M059J (cell line): ENCODE measurements at places on chromosomes 4 and X.
A peak's percentile ranks its signal among the peaks of the same experiment; 100 is the strongest.

DNA sequence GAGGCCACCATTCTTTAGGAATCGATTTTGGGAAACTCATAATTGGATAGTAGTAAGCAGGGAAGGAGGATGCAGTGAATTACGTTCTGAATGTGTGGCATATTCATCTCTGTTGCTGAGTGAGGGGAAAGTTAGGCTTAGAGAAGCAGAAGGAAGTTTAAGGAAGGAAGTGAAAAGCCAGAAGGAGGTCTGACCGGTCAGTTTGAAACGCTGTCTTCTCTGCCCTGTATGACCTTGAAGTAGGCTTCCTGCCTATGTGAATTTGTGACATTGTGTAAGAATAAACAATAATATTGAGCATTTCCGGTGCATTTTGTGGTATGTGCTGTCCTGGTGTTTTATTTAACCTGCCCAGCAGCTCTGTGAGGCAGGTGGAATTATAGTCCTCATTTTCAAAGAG, 67.3 kb downstream of the PDLIM5 start:
- no peak for DNase-seq

DNA sequence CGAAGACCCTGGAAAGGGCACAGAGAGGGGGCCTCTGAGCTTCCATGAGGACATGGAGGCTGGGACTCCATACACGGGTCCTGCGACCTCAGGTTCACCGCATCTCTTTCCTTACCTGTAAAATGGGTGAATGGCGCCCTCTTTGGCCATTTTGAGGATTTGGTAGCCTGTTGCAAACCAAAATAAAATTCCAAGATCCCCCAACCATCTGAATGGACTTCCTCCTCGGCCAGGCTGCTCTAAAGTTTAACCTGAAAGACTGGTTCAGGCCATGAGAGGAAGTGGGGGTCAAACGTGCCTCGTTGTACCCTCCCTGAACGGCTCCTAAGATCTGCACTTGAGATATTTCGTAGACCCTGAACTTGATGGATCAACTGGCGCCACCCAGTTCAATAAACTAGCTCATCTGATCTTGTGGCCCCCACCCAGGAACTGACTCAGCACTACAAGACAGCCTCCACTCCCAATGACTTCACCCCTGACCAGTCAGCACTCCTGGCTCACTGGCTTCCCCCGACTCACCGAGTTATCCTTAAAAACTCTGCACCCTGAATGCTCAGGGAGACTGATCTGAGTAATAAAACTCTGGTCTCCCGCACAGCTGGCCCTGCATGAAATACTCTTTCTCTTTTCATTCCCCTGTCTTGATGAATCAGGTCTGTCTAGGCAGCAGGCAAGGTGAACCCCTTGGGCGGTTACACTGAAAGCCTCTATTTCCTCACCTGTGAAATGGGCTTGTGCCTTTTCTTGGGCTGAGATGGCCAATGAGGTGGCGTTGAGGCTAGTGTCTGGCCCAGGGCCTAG, 32.9 kb upstream of the GPR78 start:
- DNase-seq: peak; percentile 77

DNA sequence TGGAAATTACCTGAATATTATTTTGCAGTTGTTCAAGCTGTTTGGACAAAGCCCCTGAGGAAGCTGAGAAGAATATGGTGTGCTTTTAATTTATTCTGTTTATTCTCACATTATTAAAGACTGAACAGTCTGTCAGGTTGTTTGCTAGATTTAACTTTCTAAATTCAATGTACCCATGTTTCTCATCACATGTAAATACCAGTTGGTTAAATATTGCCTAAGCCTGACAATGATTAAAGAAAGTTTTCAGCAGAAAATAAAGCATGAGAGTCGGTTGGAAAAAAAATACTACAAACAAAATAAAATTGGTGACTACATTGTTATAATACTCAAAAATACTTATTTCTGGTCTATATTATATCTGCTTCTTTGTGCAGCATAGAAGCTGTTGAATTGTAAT, 1974.7 kb downstream of the ARAP2 start:
- no peak for DNase-seq

DNA sequence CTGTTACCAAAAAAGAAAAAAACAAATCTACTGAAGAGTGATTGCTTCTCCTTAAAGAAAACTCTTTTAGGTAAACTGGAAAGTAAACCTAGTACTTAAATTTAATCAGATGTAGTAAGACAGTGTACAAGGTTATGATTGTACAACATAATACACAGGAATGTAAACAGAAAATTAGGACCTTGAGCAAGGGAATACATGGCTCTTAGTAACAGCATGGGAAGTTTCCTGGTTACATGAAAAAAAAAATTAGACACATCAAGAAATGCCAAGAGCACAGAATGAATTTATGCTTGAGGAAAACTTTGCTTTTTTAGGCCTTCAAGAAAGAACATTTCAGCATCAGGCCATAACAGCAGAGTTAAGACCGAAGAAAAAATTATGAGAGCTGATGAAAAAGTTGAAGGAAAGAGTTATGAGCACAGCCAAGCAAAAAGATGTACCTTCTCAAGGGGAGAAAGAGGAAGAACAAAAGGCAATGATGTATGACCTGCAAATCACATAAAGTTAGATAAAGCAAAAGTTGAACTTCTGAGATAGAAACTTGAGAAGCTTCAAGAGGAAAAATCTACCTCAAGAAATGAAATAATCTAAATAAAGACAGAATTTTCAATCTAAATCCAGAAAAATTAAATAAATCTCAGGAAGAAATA, 311.6 kb downstream of the GALNTL6 start:
- no peak for DNase-seq

DNA sequence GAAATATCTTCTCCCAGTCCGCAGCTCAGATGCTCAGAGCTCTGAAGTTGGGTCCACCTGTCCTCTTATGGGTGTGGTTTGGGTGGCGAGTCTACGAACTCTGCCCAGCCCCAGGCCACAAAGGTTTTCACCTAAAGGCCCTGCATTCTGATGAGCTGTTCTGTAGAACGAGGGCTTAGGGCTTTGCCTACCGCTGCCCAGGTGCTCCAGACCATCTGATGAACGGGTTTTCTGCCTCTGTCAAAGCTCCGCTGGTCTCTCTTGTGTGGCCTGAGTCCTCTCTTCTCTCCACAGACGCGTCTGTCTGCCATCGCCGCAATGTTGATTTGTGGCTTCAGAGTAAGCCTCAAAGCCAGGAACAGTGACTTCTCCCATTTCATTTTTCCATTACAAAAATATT, 28.4 kb upstream of the CPLX1 start:
- DNase-seq: no peak

DNA sequence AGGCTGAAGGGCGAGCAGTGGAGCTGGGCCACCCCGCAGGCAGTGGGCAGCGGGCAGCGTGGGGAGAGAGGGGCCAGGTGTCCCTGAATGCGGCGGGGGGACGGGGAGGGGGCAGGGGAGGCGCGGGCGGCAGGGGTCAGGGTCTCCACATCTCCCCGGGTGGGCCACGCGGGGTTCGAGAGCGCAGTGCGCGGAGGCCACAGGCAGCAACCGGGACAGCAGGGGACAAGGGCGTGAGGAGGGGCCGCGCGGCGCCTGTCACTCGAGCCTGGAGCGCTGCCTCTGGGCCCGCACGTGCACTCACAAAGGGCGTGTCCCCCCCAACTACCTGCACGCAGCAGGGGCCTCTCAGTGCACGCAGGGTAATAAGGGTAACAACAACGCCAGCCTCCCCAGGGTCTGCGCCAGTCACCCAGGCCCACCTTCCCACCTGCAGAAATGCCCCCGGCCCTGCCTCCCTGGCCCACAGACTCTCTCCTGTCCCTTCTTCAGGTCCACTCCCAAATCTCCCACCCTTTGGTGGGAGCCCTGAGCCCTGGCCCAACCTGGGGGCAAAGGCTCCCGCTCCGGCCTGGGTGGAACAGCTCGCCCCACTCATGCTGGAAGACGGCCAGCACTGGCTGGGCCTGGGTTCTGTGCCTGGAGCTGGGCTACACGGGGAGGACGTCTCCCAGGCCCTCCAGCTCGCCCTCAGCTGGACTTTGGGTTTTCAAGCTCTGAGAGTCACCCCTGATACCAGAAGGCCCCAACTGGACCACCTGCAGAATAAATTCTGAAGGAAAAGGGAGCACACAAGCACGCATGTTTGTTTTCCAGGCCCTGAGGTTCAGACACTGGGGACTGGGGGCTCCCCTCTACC, 53.2 kb downstream of the ZFYVE28 start:
- DNase-seq: no peak

DNA sequence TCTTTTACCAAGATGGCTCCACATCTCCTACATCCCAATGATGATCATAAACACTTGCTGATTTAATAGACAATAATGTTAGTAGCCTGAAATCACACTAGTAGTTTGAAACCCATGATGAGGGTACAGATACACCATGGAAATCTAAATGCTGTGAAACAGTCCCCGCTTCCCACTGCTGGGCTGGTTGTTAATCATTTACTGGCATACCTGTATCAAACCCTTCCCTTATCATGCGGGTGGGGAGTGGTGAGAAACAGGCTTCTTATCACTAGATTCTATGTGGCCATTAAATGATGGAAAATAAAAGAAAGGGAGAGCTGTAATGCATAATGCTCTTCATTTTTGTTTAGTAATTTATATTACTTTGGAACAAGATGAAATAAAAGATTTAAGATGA, 21.9 kb downstream of the MAOA start:
- DNase-seq: no peak

GRCh38 chrX:136310411-136310810, 9.6 kb downstream of the ADGRG4 start:
- DNase-seq: peak; percentile 95

DNA sequence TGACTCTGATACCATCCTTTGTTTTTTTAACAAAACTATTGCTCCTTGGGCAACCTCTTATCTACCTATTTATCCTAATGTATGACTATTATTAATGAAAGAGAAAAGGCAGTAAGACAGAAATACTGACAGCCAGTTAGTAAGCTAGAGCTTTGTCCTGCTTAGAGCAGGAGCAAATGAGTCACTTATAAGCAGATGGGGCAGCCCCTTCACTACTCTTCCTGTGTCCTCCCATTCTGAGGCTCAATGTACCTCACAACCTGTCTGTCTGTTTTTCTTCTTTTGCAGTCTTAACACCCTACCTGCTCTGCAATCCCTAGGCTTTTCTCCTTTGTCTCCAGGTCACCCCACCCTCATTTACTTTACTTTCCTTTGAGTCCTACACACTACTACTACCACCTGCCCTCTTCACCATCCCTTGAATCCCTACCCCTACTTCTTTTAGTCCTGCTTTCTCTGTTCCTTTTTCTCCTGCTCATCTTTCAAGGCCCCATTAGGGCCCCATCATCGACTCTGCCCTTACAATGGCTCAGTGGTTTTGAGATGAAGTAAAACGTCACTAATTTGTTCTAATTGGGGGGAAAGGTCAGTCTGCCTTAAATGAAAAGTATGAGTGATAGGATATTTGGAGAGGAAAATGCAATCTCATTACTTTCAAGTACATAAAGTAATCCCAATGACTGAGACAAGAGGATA, 294.3 kb downstream of the GUCY2F start:
- DNase-seq: no peak

DNA sequence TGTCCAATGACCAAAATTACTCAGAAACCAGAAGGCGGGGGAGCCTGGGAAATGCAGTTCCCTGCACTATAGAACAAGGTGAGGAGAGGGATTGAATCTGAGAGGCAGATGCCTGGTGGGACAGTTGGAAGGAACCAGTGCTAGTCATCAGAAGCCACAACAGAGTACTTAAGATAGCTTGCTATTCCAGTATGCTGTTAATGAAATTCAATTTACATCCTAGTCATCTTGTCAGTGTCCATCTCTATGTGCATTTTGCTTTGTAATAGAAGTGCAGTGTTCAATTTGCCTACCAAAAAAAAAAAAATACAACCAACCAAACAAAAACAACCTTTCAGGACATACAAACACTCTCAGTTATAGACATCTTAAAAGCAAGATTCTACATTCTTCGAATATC, 679.1 kb upstream of the CPEB2 start:
- no peak for DNase-seq

DNA sequence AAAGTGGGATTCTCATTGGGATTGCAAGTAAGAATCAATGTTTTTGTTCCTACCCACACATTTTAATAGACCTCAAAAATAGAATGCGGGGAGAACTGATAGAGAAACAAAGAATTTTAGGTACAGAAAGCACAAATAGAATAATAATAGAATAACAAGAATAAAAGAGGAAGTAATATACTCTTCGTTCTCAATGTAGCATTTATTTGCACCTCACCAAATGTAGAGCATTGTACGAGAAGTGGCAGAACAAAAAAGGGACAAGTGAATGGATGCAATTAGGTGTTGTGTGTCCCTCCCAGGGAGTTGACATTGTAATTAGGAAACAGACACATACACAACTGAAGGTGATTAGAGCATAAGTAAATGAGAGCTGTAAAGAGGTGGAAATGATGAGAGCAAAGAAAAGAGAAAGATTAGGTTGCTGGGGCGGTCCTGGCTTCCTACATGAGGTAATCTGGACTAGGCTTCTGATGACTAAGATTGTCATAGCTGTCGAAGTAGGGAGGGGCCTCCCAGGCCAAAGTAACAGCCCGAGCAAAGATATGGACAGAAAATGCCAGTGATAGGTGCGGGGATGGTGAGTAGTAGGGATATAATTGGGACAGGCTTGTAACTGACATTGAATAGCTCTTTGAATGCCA, 10.4 kb downstream of the RAB9A start:
- DNase-seq: no peak

DNA sequence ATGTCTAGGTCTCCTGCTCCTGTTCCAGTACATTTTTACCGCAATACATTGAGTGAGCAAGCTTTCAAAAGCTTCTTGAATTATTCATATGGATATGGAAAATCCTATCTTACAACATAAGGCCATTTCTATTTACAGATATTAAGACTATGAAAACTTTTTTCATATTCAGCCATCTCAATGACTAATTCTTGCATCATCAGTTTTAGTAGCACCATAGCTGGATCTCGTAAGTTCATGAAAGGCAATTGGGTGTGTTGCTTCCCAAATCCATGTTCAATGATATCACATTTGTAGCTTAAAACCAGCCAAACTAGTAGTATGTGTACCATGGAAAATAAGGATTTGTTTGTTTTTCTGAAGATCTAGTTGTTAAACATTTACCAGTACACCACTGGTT, 118.3 kb upstream of the GABRA2 start:
- DNase-seq: no peak

DNA sequence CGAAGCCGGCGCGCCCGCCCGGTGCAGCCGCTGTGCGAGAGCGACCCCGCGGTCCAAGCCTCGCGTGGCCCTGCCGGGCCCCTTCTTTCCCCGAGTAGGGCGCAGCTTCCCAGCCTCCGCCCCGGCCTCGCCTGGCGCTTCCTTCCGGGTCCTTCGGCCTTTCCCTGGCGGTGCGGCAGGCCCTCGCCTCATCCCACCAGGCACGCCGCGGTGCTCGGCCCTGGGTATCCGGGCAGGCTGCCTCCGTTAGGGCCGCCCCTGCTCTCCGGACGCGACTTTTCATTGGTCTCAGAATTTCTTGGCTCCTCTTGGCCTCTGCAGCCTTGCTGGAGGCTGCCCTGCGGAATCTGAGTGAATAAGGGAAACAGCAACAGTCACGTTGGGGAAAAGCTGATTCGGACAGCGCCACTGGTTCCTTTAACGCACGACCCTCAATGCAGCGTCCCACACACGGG, 429 bp downstream of the UVSSA start:
- peak; percentile 80 for DNase-seq

- peak; percentile 42 for DNase-seq
These were observed 234.8 kb upstream of the JADE1 start for GRCh38 chr4:128574706-128575105.
